HT-29 (cell line): ENCODE measurements at places on chromosomes 7 and 10.
A peak's percentile ranks its signal among the peaks of the same experiment; 100 is the strongest.

GRCh38 chr7:39516498-39516897 is 49.7 kb upstream of the YAE1 start:
- DNase-seq: no peak

GRCh38 chr10:71694567-71694968 is 25.0 kb downstream of the C10orf105 start:
- no peak for DNase-seq

GRCh38 chr10:120607710-120608703 is 151.0 kb downstream of the PLPP4 start:
- DNase-seq: no peak

GRCh38 chr7:130893441-130893894 is 159.5 kb upstream of the KLF14 start:
- DNase-seq: no peak

- no peak for DNase-seq
Measured at GRCh38 chr7:22548313-22548712, 48.3 kb upstream of the STEAP1B start.

DNA sequence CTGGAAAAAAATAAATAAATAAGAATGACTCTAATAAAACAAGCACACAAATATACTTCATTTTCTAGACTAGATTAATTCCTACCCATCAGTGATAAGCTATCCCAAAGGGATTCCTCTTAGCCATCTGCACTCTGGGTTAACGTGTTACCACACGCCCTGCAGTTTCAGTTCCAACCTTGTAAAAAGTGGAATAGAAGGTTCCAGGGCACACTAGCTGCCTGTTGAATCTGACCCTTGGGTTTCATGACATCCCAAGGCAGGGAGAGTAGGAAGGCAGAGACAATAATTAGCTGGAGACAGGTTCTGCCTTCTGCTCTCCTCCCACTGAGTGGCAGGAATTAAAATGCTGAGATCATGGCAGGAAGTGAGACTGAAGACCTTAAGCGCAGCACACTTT is 33.5 kb downstream of the SLC37A3 start:
- no peak for DNase-seq

DNA sequence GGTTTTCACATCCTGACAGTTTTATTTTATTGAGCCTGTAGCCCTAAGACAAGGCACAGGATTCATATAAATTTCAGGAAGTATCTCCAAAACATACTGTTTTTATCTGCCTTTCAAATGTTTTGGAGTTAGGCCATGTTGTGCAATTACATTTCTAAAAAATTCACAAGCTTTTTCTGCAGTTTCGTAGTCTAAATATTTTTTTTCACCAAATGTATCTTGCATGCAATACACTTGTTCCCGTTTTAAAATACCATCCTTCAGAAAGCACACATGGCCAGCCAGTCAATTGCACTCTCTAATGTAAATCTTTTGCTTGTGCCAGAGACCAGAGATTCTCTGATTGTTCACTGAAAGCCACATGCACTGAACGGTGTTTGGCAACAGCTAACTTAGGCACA is 161.5 kb upstream of the PRKCQ start:
- no peak for DNase-seq

GRCh38 chr10:121698336-121698735 is 100.1 kb upstream of the FGFR2 start:
- DNase-seq: no peak

GRCh38 chr7:2362385-2363088 is 7.9 kb downstream of the EIF3B start:
- no peak for DNase-seq

GRCh38 chr10:88960802-88961201 is 8.2 kb upstream of the ACTA2 start:
- DNase-seq: no peak

- DNase-seq: no peak
Measured at GRCh38 chr10:59814878-59815277, 61.6 kb upstream of the MRLN start.

GRCh38 chr7:138196971-138197896 is 121.0 kb downstream of the AKR1D1 start:
- DNase-seq: no peak

GRCh38 chr7:5083311-5083711 is 37.7 kb downstream of the RBAK start:
- DNase-seq: no peak

DNA sequence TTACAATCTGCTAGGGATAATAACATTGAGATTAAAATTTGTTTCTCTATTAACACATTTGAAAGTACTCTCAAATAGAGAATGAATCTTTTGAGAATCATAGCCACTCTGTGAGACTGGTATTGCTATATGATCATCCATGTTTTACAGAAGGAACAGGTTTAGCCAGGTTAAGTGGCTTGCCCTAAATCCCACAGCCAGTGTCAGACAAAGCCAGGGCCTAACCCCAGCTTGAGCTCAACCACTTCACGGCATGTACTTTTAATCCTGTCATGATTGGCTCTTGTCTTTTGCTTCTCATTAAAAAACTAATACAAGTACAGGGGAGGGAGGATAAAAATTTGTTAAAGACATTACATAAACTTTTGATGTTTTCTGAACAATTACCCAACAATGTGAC is 3.8 kb upstream of the ZNRF2 start:
- no peak for DNase-seq

- DNase-seq: no peak
Measured at GRCh38 chr10:84176351-84176750, 2.8 kb downstream of the GPR15LG start.

GRCh38 chr7:40015790-40016296 is 65.8 kb downstream of the CDK13 start:
- DNase-seq: peak; percentile 39

DNA sequence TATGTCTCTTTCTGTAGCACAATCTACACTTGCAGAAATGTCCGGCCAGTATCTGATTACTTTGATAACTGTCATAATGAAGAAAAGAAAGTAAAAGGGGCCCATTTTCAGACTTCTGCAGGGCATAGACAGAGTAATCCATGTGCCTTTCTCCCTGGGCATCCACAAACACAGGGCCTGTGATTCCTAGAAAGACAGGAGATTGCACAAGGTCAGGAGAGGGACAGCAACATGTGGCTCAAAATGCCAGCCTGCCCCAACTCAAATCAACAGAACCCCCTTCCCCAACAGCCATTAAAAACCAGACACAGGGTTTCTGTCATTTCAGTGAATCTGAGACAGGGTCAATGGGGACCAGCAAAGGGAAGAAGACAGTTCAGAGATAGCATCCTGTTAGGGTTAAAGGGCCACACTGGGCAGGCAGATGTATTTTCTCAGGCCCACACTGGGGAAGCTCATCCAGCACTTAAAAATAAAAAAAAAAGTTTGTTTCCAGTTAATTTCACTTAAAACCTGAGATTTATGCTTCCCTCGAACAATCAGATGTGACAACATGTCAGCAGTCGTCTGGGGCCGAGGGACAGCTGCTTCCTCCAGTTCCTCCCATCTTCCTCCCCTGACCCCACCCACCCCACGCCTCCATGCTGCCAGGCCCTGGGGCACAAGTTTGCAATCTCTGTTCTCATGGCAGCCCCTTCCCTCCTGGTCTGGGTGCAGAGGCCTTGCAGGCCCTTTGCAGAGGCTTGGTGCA is 30.7 kb upstream of the ACSL5 start:
- DNase-seq: no peak

GRCh38 chr10:23280419-23281043 is 64.1 kb downstream of the C10orf67 start:
- DNase-seq: no peak

DNA sequence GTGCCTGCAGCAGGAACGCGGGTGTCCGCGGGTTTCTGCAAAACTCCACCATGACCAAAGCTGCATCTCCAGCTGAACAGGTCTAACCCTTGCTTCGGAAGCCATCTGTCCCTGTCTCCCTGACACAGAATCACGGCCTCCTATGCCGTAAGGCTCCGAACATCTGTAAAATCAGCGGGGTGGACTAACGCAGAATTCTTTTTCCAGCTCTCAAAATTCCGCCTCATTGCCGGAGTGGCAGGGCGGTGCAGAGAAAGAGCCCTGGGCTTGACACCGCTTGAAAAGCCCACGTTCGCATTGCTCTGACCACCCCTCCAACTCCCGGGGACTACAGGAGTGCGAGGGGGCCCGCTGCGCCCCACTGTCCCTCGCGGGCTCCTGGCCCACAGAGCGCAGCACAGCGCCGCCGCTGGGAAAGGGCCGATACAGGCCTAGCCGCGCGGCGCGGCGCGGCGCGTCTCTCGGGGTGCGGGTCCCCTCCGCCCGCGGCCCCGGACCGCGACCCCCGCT is 409 bp downstream of the DNMBP start:
- DNase-seq: peak; percentile 58

- no peak for DNase-seq
Measured at GRCh38 chr7:132061937-132062336, 505.5 kb upstream of the PODXL start.

GRCh38 chr10:84314275-84314674 is 14.1 kb upstream of the CCSER2 start:
- no peak for DNase-seq

DNA sequence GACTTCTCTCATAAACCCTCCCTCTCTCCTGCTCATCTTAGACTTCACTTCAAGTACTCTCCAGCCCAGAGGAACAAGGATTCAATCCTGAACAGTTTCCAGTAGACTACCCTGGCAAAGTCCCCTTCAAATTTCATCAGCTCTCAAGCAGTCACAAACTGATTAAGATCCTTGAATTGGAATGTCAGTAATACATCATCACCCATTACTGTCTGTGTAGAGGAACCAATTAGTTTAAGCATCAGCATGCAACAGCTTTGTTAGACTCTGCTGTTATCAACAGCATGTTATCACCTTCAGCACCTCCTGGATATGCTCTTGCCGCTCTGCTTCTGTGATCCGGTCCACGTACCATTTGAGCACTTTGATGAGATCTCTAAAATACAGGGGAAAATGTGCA is 307.0 kb upstream of the IMMP2L start:
- DNase-seq: no peak

DNA sequence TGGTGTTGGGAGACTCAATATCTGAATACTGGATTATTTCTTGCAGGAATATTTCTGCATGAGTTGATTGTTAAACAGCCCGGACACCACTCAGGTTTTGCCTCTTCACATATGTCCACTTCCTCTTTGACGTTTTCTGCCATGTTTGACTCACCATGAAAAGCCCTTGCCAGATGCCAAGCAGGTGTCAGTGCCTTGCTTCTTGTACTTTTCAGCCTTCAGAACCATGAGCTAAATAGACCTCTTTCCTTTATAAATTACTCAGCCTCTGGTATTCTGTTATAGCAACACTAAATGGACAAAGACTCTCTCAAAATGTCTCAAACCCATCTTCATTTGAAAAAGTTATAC is 24.7 kb upstream of the MACC1 start:
- DNase-seq: no peak

DNA sequence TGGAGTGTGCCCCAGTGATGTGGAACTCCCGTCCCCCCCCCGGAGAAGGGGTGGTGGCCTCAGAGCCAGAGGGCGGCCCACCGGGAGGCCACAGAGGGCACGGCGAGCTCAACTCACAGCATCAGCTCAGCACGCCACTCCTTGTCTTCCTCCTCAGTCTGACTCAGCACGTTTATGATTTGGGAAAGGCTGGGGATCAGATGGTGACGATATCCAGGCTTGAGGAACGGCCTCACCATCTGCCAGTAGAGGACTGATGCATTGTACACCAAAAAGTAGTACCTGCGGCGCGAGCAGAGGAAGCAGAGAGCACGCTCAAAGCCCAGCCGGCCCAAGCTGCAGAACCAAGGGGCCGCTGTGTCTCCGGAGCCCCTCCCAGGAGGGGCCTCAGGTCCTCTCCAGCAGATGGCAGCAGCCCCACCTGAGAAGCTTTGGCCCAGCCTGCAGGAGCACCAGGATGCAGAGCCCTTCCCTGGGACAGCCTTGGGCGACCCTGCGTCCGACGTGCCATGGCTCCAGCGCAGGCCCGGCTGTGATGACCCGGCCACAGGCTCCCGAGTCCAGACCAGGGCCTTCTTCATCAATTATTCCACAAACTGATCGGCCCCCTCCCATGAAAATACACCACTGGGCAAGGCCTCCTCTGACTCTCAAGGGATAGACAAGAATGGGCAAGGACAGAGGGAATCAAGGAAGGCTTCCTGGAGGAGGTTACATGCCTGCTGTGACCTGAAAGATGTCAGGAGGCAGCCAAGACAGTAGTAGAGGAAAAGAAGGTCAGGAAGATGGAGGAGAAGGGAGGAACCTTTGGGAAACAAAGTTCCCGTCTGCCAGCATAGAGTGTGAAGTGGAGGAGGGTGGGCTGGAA is 3.7 kb downstream of the CFAP46 start:
- DNase-seq: peak; percentile 30

DNA sequence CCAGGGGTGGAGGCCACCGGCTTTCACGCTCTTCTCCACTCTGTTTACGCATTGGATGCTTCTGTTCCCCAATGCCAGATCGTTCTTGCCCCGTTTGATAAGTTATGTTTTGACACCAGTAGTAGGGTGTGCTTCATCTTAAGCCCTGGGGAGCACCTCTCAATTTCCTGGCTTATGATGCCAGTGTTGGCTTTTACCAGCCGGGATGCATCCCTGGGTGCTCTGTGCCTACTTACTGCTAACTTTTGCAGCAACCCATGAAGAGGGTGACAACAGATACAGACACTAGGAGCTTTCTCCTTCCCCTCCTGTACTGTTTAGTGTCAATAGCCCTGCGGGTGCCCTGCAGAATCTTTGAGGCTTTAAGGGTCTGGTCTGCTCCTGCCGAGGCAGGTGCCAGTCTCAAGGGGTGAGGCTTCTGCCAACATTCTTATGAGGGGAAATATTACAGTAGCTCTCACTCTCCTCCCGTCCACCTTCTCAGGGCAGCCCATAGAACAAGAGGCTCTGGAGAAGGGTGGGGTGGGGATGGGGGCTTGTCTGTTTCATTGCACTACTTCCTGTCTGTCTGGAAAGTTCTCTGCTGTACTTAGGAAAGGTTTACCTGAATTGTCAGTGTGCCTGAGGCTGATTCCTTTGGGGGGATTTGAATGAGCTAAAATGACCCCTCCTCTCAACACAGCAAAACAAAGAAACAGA is 23.3 kb downstream of the ADCY1 start:
- no peak for DNase-seq

- peak; percentile 19 for DNase-seq
Measured at GRCh38 chr10:21398563-21399231, 126.8 kb downstream of the SKIDA1 start.

- DNase-seq: peak; percentile 7
Measured at GRCh38 chr10:16437540-16437894, 707 bp downstream of the PTER start.

DNA sequence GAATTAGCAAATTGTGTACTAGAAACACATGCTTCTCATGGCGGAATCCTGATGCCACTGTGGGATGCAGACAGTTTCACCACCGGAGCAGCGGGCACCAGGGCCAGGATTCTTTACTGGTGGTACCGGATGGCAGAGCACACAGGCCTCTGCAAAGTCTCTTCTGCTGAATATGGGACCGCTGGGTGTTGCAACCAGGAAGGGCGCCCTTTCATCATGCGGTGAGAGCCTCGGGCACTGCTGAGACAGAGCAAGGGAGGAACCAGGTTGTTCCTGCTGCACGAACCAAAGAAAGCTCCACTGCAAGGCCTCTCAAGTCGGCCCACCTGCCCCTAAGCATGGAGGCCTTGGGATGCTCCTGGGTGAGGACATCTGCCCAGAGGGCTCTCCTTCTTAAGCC is 57.0 kb upstream of the NMT2 start:
- DNase-seq: no peak

- no peak for DNase-seq
Measured at GRCh38 chr10:77574438-77574837, 63.2 kb downstream of the KCNMA1 start.

- DNase-seq: no peak
Measured at GRCh38 chr10:44921061-44921460, 9.9 kb downstream of the TMEM72 start.

- DNase-seq: no peak
Measured at GRCh38 chr10:77556990-77557601, 80.5 kb downstream of the KCNMA1 start.
